Hematopoietic multipotent progenitor cell treated with erythropoietin and hydrocortisone succinate and interleukin-3 and kit ligand, for 4 days (in vitro differentiated cells): ENCODE measurements at places on chromosomes 4 and X.

- no peak for DNase-seq
Observed at GRCh38 chrX:139566981-139567380, 36.4 kb downstream of the F9 start.

GRCh38 chr4:2608291-2608690 is 71.8 kb downstream of the FAM193A start:
- DNase-seq = no peak

DNA sequence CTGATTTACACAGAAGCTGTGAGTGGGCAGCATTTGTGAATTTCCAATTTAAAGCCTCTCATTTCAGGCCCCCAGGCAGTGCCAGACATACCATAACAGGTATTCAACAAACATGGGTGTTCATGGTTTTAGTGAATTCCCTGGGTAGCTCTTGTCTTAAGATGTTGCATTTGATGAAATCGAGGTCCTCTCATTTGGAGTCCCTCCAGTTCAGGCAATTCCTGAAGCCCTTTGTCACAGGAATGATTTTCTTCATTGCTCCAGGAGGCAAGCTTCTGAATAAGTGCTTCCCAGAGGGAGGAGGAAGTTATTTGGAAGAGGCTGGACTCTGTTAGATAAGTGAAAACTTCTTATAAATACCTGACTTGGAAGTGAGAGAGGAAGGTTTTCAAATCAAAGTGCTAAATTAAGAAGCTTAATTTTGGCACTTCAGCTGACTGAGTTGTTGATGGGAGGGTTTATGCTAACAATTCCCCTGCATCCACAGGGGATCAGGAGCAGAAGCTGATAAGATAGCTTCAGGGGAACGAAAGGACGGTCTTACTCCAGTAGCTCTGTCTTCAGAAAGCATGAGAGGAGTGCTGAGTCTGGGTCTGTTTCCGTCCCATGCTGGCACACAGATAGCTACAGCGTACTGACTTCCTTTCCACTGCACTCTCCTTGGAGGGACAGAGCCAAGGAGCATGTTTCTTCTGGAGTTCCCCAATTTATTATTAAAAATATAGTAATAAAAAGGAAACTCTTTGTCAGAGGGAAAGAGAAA is 543.1 kb downstream of the GBA3 start:
- DNase-seq = no peak

- peak; percentile 50 for DNase-seq
Observed at GRCh38 chrX:110665223-110666002, 130.2 kb downstream of the CHRDL1 start.

GRCh38 chr4:87390891-87391575 is at the start of gene HSD17B11:
TSS of gene HSD17B11 (minus strand) at chr4:87391188. CDS start at chr4:87391070, 118 bp downstream.
- peak; percentile 99 for DNase-seq

GRCh38 chr4:150181536-150181935 is 103.3 kb downstream of the DCLK2 start:
- peak; percentile 20 for DNase-seq

DNA sequence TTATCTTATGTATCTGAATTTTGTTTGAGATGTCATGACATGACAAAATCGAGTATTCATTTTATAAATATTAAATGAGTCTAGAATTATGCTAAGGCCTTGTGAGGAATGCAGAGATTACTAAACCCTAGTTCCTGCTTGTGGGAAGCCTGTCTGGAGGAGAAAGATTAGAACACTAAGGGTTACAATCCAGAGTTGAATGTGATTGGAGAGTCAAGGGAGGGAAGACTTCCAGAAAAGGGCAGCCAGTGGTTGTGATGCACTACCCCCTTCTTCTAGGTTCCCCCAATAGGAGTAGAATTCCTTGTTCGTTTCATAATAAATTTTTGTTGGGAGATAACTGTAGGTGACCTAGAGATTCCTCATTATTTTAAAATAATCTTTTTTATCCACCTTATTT is 141.1 kb downstream of the AFF1 start:
- DNase-seq = no peak

DNA sequence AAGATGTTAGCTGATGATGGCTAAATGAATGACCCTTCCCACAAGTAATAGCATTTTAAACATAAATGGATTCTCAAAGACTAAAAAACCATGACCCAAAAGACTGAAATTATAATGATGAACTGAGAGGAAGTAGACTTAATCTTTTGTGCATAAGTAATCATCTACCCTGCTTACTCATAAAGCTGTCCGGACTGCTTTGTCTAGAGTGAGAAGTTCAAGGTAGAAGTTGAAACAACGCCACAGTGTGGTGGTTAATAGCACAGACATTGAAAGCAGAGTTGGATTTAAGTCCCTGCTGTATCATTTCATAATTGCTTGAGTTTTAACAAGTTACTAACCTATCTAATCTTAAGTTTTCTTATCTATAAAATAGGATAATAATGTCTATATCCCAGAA is 346.6 kb downstream of the CENPC start:
- peak; percentile 44 for DNase-seq

DNA sequence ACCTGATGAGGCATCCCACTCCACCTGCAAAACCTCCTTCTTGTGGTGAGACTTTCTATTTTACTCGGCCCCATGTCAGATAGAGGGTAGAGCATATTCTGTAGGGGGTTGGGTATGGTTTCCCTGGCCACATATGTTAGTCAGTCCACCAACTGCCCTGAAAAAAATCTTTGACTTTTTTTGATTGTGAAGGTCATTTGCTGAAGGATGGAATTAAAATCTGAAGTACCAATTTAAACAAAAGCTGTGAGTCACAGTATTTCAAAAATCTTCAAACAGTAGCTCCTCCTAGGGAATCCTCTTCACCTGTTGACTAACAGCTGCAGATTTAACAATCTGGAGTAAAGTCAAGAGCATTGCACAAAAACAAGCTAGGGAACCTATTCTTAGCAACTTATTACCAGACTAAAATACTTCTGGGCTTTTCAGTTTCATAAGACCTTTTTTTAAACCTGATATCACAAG is 8.0 kb upstream of the CCDC110 start:
- no peak for DNase-seq

DNA sequence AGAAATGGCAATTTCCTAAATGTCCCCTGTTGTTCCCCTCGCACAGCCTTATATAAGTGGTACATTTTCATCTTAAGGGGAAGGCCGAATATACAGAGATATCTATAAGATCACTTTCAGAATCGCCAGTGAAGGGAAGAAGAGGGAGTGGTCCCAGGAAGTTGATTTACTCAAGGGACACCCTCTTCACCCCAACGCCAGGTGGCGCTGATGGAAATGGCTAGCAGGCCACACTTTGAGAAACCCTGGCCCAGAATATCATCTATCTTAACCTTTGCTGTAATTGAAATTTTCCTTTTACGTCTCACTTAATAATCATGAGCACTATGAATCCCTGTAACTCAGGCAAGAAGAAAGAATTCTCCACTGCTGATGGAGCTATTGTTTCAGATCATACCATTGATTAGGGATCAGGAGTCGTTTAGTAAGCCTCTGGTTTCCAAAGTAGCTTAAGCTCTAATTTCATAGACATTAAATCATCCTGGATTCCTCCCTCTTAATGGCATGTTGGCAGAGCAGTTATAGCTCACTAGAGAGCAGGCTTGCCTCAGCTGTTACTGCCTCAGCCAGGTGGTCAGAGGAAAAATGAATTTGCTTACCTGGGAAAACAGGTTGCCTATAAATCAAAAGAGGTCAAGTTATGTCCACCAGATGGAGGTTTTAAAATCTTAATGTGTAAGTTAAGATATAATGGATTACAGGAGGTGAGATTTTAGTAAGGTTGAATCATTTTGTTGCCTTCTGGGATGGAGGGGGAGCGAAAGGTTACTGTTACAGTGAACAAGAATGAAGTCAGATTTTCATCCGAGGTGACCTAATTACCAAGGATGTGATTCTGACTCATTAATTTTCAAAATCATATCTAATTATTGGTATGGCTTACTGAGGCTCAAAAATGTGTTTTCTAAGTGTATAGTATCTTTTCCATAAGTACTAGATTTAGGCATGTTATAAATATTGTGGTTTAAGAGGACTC is 941.2 kb upstream of the TENM3 start:
- DNase-seq = peak; percentile 71

DNA sequence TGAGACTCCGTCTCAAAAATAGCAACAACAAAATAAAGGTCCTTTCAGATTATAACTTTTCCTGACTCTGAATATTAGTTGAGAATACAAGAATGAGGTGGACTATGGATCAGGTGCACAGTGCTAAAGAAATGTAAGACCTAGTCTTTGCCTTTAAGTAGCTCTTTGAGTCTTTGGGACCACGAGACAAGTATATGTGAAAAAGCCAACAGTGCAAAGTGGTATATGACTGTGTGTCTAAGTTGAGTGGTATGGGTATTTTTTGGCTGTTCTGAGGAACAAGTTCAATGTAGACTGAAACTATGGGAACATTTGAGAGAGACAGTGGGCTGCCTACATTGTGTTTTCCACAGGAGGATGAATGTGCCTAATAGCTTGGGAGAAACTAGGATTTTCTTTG is 2.8 kb downstream of the GAB1 start:
- DNase-seq = no peak

GRCh38 chr4:39166177-39166576 is 16.2 kb upstream of the WDR19 start:
- no peak for DNase-seq

- no peak for DNase-seq
Observed at GRCh38 chr4:34932591-34932990, 1311.7 kb downstream of the ARAP2 start.
